GDM1 (cell line): ENCODE measurements at places on chromosomes 1 and 21.

DNA sequence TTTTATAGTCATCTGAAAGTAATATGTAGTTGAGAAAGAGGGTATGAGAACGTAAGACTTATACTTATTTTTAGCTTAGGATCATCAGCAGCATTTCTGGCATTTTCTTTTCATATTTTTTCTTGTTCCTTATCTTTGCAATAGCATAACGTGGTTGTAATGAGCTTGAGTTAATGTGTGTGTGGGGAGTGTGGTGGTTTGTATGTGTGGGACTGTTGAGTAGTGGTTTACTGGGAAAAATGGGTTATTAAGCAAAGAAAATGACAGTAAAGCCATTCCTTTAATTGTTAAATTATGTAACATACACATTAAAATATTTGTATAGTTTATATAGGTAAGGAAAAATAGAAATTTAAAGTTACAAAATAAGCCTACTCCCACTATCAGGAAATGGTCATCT, 15.2 kb downstream of the PIP5K1A start:
- DNase-seq: no peak

DNA sequence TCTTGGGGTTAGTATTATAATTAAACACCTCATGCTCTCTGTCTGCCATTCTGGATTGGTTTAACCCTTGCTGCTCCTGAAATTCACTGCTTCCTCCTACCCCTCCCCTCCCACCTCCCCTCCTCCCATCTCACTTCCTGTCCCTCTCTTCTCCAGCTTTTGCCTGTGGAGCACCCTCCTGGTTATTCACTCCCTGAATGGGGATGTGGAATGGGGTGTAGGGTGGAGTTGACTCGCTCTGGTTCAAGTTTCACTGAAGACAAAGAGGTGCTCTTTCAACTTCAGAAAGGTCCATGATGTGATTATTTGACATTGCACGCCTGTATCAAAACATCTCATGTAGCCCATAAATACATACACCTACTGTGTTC, 160.5 kb downstream of the PLXNA2 start:
- no peak for DNase-seq

DNA sequence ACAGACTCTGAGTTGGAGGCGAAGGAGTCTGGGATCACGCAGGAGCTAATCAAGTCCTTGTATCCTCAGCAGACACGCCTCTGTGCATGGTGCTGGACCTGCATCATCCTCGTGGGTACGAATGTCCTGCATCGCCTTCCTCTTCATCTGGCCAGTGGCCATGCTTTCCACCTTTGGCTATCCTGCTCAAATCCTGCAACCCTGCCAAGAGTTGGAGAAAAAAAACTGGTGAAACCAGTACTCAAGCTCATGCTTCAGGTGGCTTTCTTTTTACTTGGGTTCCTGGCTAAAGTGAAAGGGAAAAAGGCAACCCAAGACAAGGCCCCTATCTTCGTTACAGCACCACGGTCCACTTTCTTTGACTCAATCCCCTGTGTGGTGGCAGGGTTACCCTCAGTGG, 8.9 kb downstream of the SETSIP start:
- DNase-seq: no peak

DNA sequence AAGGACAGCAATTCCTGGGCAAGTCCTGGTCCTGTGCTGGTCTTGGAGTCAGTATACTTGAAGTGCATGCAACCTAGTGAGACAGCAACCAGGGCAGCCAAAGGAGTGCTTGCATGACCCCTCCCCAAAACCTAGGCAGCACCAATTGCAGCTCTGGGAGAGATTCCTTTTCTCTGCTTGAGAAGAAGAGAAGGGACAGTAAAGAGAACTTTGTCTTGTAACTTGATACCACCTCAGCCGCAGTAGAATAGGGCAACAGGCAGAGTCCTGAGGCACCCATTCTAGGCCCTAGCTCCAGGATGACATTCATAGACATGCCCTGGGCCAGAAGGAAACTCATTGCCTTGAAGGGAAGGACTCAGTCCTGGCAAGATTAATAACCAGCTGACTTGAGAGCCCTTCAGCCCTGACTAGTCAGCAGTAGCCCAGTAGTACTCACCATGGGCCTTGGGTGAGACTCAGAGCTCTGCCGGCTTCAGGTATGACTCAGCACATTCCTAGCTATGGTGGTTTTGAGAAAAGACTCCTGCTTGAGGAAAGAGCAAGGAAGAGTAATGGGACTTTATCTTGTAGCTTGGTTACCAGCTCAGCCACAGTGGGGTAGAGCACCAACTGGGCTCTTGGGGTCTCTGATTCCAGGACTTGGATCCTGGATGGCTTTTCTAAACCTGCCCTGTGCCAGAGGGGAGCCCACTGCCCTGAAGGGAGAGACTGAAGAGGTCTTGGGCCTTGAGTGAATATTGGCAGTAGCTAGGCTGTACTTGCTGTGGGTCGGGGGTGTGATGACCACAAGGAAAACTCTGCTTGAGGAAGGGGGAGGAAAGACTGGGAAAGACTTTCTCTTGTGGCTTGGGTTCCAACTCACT, 51.7 kb upstream of the ACADM start:
- no peak for DNase-seq

GRCh38 chr1:214396330-214396729, 115.4 kb downstream of the SMYD2 start:
- DNase-seq: no peak

- no peak for DNase-seq
These were observed 13.6 kb upstream of the RGS4 start for GRCh38 chr1:163055531-163055930.

DNA sequence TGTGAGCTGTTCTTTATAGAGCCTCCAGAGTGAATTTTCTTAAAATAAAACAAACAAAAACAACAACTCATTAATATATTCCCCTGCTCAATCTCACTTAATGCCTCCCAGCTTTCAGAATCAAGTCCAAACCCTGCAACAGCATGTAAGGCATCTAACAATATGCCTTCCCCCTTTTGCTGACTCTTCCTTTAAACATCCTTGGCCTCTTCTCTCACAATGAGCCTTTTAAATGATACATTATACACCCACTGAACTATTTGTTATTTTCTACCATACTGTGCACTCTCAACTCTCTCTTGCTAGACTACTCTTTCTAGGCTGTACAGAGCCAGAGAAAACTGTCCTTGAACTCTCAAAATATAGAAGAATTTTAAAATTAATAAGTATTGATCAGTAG, 115.2 kb upstream of the SNX7 start:
- DNase-seq: no peak

DNA sequence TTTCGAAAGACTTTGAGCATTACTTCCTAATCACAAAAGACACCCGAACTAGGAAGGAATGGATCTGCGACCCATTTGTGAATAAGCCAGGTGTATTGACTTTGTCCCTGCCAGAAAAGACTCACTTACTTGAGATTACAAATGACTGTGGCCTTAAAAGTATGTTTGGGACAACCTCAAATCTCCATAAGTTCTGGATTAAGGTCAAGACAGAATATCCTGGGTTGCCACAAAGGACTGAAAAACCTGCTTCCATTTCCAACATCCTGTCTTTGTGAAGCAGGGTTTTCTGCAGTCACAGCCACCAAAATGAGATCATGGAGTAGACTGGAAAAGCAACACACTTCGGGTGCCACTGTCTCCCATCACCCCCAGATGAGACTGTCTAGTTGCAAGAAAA, 537.4 kb upstream of the ZRANB2 start:
- no peak for DNase-seq

GRCh38 chr1:45767035-45767434, 16.6 kb upstream of the IPP start:
- DNase-seq: no peak

- DNase-seq: no peak
These were observed 125.9 kb downstream of the PTPRC start for GRCh38 chr1:198764748-198765147.

GRCh38 chr1:91916811-91917460, 31.0 kb upstream of the TGFBR3 start:
- no peak for DNase-seq

- no peak for DNase-seq
These were observed 751.3 kb upstream of the NEGR1 start for GRCh38 chr1:73033640-73034039.

GRCh38 chr1:100400404-100400803, 48.1 kb downstream of the CDC14A start:
- peak; percentile 80 for DNase-seq

DNA sequence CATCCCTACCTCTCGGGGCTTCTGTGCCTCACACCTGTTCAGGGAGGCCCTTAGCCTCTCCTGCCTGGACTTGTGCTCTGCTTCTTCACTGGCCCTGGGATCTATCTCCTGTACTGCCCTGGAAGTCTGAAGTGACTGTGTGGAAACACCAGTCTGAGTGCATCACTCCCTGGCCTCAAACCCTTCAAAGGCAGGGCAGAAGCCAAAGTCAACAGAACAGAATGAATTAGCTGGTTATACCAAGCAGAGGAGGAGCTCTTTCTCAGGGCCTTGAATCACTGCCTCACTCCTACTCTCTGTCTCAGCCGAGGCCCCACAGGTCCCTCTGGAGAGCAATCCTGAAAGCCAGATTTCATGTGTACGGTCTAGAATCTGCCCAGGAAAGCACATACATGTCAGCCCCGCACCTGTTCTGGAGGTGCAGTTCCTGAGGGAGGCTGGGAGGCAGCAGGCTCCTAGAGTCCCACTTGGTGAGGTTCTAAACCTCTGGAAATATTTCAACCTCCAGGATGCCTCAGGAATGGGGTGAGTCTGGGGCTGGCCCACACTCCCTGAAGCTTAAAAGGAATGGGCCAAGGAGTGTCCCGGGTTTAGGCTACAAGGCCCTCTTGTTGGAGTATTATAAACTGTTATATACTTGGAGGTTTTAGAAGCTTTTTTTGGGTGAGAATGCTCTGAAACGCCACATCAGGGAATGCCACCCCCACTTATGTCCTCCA, 98.3 kb downstream of the ABCA4 start:
- DNase-seq: no peak

DNA sequence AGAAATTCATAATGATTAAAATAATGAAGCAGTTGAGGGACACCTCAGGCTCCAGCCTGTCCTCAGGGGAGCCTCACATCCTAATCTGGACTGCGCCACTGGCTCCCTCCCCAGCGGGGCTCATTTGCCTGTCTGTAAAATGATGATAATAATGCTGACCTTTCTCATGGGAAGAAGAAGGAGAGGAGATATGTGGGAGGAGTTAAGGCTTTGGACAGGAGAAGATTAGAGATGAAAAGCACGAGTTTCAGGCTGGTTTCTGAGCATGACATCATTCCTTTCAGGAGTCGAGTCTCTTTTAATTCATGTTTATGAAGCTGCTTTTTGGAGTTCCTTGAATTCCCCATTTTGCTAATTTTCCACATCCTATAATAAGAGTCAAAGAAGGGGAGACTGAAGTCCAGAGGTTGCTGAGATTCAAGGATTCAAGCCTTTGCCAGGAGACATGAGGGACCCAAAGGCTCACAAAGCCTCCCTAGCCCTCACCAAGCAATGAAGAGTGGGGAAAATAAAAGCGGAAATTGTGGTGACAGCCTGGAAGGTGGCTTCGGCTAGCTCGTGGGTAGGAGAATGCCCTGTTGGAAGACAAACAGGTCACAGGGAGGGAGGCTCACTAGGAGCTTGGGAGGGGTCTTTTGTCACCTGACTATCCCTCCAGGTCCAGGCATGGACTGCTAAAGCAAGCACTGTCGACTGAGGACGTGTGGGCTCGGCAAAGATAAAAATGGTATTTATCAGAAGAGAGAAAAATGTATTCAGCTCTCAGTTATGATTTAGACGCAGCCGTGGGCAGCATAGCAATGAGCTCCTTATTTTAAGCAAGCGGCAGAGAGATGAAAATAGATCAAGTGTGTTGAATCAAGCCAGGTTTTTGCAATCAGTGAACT, 27.5 kb upstream of the STMN1 start:
- DNase-seq: no peak

DNA sequence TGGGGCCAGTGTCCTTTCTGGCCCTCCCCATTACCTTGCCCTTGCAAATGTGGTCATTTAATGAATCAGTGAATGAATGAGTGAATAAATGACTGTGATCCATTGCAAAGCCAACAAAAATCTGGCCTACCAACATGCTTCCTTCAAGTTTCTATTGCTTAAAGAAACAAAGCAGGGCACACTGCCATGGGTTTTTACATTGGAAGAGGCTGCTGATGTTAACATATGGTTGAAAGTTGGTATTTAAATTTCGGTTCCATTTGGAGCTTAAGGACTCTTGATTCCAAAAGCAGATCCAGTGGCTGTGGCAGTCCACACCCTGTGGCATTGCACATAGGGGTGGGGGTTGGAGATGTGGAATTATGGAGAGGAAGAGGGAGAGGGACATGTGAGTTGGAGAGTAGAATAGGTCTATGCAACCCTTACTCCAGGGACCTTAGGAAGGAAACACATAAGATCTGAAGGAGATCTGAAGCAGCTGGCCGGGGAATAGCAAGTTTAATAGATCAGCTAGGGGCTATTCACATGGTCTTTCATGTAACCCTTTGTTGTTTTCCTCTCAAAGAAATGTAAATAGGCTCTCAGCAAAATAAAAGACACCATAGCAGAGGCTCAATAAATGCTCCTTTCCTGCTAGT, 7.2 kb downstream of the ABCA4 start:
- DNase-seq: no peak

DNA sequence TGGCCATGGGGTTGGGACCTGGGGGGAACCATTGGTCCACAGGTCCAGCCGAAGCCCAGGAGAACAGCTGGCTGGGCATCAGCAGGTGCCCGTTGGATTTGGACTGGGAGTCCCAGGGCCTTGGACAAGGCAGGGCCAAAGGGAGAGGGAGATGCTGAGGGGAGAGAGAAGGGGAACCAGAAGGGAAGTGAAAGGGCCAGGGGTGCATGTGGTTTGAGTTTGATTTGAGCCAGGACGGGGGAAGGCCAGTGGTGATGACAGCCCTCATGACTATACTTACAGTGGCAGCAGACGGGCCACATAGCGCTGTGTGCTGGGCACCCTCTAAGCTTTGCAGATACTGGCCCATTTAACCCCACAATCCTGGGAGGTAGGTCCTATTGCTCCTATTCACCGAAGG, 18.8 kb downstream of the AGRN start:
- no peak for DNase-seq

DNA sequence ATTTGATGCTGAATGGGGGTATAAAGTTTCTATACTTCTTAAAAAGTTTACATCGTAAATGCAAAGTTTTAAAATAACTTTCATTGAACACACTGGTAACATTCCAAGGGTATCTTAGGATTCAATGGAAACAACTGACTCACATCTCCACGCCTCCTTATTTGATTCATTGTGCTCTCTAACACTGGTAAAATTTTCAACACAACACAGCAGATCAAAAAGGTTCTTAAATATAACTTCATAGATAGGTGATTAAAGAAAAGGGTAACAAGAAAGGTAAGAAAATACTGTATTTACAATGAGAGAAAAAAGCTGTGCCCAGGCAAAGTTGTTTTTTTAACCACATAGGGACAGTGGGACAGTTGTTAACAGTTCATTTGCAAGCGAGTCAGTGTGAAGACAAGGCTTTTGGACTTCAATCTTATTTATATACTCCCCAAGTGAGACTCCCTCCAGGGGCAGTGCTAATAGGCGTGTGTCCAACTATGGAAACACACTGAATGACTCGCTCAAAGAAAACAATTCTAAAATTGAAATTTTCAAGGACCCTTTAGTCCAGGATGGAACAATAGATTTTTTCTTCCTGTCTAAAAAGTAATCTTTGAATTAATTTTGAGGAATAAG, 140.5 kb downstream of the TIAM1 start:
- DNase-seq: no peak
